ENCODE measurements at places on chromosomes 7 and 10.

GRCh38 chr7:132207211-132207610 is 369.1 kb downstream of the PLXNA4 start:
- no peak for DNase-seq

DNA sequence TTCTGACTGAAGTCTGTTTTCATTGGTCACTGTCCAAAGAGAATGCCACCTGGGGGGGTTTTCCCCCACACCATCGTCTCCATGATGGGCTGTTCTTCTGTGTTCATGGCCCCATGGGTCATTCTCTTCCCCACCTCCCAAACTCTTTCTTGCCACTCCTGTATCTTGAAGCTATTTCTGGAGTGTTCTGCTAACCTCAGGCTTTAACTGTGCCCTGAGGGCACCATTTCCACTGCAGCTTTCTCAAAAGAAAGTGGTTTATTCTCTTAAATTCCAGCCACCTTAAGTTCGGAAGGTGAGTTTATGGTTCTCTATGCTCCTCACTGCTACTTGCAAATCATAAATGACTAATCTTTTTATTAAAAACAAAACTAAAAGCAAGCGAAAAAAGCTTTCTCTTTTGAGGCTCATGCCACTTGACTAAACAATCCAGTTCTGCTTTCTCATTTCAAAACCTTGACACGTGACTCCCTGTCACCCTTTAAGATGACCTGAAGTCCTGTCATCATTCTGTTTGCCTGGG is 7.4 kb upstream of the APBB1IP start:
- DNase-seq, result no peak

- DNase-seq, result no peak
Measured at GRCh38 chr10:103506061-103506460, 12.6 kb downstream of the NEURL1 start.

- DNase-seq, result no peak
Measured at GRCh38 chr7:92255308-92255707, 9.5 kb downstream of the ANKIB1 start.

GRCh38 chr10:4543938-4544533 is 282.0 kb upstream of the AKR1E2 start:
- no peak for DNase-seq

DNA sequence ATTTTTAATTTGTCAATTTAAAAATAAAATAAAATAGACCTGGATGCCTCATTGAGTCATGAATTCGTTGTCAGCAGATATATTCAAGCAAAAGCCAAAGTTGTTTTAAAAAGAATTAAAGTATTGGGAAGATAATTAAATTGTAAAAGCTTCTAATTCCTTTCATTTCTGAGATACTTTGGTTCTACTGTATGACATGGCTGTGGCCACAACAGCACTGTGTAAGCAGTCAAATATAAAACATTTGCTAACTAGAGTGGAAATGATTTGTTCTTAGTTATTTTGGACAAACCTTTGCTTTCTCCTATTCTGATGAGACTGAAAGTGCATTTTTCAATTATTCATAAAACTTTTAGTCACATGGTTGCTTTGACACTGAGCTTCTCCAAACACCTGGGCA is 143.6 kb upstream of the FAM13C start:
- no peak for DNase-seq

DNA sequence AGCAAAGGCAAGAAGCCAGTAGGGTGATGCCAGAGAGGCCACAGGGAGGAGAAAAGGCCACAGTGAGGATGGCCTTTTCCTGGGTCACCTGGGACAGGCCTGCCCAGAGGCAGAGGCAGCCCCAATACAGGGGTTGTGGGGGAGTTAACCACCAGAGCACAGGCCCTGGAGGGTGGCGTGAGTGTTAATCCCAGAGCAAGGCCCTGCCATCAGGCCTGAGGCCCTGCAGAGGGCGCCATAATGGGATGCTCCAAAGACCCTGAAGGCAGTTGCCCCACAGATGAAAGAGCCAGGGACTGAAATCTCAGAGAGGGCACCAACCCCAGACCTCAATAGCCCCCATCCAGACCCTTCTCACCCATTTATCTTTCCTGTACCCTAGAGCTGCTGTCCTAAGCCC is 23.9 kb downstream of the SLC13A4 start:
- DNase-seq, result no peak

DNA sequence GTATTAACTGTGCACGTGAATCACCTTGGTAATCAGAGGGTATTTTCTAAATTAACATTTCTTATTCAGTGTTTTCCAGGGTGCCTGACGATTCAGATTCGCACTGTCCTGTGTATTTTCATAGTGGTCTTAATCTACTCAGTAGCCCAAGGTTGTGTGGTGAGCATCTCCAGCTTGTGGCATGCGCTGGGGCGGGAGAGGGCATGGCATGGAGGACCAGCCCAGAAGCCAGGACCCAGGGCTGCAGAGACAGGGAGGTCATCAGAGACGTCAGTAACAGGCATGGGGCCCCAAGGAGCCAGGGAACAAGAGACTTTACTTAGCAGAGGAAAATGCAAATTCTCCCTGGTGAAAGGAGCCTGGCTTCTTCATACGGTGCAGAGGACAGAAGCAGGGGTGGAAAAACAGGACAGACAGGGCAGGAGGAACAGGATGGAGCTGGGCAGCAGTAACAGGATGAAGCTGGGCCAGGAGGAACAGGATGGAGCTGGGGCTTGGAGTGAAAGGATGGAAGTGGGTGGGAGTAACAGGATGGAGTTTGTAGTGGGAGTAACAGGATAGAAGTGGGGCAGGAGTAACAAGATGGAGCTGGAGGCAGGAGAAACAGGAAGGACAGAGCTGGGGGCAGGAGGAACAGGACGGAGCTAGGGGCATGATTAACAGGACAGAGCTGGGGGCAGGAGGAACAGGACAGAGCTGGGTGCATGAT is 110.9 kb downstream of the ADCY1 start:
- DNase-seq, result no peak

DNA sequence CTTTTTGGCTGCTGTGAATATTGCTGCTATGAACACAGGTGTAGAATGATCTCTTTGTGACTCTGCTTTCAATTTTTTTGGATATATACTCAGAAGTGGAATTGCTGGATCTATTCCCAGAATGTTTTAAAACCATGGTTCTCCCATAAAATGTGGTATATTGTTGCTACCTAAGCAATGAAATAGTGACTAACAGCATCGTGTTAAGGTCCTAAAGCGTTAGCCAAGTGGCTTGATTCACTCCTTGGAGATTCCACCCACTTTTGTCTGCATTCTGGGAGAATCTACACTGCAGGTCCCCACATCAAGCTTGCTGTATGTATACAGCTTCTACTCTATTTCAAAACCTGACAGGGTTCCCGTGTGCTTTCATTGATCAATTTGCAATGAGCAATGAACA is 105.6 kb downstream of the CDK6 start:
- no peak for DNase-seq

DNA sequence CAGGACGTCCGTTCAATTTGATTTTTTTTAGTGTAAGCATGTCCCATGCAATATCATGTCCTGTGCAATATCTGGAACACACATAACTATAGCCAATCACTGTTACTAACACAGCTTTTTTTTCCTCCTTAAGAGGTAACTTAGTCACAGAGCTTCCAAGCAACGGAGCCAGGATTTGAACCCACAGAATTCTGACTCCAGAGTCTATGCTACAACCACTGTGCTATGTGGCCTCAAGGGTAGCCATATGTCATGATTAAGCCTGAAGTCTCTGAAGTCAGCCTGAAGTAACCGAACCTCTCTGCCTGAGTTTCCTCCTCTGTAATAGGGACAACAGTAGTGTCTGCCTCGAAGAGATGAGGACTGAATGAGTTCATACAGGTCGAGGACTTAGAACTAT is 42.2 kb upstream of the TCF7L2 start:
- DNase-seq, result no peak

GRCh38 chr10:23075672-23076071 is 19.7 kb upstream of the MSRB2 start:
- no peak for DNase-seq

DNA sequence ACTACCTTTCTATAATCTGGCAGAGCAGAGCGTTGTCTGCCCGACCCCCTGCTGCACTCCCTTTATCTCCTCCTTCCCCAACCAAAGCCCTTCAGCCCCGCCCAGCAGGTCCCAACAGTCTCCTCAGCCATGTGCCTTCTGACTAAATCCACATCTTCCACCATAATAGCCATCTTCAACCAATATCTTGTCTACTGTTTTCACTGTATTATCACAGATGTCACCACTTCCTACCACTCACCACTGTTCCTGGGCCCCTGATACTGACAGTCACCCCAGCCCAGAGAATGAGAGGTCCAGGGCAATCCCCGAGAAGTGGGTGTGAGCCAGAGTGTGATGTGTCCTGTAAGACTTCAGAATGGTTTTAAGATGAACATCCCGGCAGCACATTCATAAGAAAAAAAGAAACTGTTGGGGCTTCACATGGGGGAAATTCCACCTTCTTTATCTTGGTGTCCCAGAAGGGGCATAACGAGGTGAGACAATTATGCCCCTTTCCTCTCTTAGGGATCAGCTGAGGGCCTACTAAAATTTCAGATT is 25.3 kb downstream of the CCDC6 start:
- no peak for DNase-seq
